T follicular helper cell (primary cell): ENCODE measurements at places on chromosomes 3 and 15.

GRCh38 chr15:63277038-63277892 lies at the start of gene APH1B:
Gene APH1B, plus strand, starts transcription at chr15:63277605. Its CDS starts 19 bp downstream, at chr15:63277624.
- peak; percentile 75 for DNase-seq

DNA sequence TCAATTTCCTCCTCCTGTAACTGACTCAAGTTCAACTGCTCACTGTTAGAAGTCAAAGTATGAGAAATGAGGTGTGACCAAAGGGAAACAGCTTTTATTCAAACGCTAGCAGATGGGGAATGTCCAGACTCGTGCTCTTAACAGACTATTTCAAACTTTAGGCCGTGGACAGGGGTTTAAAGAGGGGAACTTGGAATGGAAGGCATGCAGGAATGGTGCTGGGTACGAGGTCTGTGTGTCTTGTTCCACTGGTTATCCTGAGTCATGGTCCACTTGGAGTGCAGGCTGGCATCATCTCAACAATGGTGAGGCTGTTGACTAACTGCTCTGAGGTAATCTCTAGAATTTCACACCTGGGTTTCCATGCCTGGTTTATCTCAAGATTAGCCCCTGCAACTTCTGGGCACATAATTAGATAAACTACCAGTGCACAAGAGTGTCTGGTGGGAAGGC lies 22.9 kb upstream of the DNAAF4 start:
- no peak for DNase-seq

GRCh38 chr3:135751991-135752390 lies 213.5 kb upstream of the PPP2R3A start:
- DNase-seq: no peak

DNA sequence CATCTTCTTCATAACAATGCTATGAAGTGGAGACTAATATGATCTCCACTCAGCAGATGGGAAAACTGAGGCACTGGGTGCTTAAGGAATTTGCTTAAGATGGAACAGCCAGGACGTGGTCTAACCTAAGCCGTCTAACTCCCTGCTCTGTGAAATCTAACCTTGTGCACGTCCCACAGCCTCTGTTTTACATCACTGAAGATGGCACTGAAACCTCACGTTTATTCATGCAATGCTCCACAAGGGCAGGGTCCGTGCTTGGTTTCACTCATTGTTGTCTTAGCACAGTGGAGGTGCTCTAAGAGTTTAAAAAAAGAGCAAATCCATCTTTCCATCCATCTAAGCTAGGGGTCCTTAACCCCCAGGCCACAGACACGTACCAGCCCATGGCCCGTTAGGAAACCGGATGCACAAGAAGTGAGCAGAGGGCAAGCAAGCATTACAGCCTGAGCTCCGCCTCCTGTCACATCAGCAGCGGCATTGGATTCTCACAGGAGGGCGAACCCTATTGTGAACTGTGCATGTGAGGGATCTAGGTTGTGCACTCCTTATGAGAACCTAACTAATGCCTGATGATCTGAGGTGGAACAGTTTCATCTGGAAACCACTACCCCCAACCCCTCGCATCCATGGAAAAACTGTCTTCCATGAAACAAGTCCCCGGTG lies 118.0 kb downstream of the FOXP1 start:
- no peak for DNase-seq

DNA sequence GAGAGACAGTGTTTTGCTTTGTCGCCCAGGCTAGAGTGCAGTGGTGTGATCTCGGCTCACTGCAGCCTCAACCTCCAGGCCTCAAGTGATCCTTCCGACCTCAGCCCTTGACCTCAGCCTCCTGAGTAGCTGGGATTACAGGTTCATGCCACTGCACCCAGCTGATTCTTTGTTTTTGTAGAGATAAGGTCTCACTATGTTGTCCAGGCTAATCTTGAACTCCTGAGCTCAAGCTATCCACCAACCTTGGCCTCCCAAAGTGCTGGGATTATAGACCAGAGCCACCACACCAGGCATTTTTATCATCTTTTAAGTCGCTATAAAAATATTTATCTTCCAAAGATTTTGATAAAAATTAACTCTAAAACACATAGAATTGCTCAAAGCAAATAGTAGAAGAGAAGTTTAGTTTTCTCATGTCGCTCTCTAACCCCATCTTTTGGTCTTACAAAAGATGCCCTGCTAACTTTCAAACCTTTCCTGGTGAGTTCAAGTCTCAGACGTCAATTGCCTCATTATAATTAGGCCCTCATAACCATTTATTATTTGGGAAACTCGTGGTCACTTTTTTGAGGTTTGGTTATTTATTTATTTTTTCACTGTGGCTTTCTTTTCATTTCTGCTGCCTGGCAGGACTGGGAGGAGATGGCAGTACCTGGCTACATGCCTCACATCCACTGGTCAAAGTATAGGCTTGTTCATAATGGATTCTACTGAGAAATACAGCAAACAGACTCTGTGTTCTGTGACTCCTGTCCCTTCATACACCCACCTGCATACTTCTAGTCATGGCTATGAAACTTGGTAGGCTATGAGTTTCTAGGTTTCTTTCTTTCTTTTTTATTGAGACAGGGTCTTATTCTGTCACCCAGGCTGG lies 48.3 kb upstream of the DPPA4 start:
- DNase-seq: no peak

GRCh38 chr15:67249830-67250229 lies 4.6 kb downstream of the AAGAB start:
- no peak for DNase-seq

DNA sequence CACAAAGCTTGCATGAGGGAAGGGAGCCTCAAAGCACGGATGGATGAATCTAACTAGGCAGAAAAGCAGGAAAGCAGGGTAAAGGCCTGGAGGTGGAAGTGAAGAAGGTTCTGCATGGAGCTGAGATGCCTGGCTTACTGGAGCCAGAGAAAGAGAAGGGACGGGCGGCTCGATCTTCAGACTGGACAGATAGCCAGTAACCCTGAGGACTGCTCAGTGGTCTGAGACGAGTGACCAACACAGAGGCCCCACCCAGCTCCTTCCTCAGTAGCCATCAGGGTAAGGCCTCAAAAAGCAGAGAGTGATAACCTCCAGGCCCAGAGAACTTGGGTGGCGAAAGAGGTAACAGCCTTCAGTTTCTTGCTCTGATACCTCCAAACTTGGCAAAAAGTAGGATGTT lies 6.4 kb downstream of the CLN6 start:
- DNase-seq: no peak

- no peak for DNase-seq
Measured at GRCh38 chr15:85955501-85956391, 123.9 kb upstream of the AGBL1 start.

DNA sequence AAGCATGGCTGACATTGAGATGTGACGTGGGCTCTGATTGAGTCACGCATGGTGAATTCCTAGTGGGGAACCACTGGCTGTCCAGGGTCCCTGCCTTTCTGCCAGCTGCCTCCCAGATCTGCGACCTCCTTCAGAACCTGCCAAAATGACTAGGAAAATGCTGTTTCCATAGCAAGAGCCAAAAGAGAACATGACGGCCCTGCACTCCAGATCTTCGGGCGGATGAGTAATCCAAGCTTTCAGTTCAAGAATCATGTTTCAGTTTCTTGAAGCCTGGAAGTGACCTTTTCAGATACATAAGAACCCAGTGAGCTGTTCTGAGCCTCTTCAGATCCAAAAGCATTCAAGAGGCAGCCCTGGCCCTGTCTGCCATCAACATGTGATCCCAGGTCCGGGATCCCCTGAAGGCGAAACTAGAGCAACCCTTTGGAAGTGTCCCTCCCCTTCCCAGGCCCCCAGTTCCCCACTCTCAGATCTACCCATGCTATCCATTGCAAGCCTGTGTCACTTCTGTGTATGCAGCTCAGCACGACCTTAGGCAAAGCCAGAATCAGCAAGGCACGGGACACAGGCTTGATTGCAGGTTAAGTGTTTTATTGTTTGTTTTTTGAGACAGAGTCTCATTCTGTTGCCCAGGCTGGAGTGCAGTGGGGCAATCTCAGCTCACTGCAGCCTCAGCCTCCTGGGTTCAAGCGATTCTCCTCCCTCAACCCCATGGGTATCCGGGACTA lies 19.7 kb downstream of the ANKRD63 start:
- DNase-seq: no peak

DNA sequence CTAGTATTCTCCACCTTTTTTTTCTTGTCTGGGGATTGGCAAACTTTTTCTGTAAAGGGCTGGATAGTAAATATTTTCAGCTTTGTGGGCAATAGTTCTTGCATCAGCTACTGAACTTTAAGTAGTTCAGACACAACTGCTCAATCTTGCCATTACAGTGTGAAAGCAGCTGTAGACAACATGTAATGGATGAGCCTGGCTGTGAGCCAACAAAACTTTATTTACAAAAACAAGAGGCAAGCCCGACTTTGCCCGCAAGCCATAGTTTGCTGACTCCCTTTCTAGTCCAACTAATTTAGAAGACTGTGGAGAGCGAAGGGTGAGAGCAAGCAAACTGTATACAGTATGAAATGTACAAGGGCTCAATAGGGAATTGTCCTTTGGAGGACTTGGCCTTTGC lies 6.2 kb downstream of the FRMD4B start:
- DNase-seq: no peak

- no peak for DNase-seq
Measured at GRCh38 chr3:105284876-105285275, 81.8 kb upstream of the ALCAM start.

DNA sequence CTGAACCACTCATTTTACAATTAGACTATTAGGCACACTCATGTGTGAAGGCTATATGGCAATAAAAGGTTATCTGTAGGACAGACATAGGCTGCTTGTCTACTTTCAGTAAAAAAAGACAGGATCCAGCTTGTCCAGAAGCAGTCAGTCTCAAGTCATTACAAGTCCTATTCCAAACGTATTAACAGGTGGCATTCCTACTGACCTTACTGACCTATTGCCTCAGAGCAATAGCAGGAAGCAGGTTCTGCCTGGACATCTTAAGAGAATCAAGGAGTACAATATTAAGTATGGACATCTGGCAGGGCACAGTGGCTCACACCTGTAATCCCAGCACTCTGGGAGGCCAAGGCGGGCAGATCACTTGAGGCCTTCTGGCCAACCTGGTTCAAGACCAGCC lies 7.0 kb downstream of the CMTM6 start:
- no peak for DNase-seq

- DNase-seq: no peak
Measured at GRCh38 chr3:66554178-66554577, 53.4 kb upstream of the LRIG1 start.

GRCh38 chr15:76285241-76285825 lies 25.9 kb downstream of the ETFA start:
- DNase-seq: no peak

GRCh38 chr15:90287946-90288345 lies 22.5 kb downstream of the NGRN start:
- no peak for DNase-seq
